Stimulated activated CD4-positive, alpha-beta T cell treated with anti-CD3 and anti-CD28 coated beads, Interleukin-4, amount 100 ng/mL, for 4 hours (primary cell): ENCODE measurements at places on chromosomes 1 and 21.

DNA sequence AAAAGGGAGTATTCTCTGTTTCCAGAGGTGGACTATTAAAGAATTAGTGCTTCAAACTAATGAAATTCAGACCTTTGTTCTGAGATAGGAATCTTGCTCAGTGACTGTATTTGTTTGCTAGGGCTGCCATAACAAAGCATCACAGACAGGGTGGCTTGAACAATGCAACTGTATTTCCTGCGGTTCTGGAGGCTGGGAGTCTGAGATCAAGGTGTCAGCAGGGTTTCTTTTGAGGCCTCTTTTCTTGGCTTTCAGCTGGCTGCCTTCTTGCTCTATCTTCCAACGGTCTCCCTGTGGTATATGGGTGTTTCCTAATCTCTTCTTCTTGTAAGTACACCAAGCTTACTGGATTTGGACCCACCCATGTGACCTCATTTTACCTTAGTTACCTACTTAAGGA lies 264.6 kb upstream of the PROX1 start:
- DNase-seq: no peak

DNA sequence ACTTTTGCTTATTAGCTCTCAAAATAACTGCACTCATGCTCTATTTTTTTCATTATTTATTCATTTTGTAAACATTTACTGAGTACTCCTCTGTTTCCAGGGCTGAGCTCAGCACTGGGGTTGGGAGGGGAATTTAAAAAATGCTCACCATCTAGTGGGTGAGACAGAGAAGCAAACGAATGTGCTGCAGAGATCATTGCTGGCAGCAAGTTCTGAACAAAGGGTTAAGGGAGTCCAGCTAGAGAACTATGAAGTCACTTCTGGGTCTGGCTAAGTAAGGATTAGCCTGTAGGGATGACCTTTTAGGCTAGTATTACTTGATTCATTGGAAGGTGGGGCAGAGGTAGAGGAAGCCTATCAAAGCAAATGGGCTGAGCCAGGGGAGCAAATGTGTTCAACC lies 99.1 kb upstream of the ZNF644 start:
- no peak for DNase-seq

GRCh38 chr1:63688302-63688890 lies 85.4 kb upstream of the ROR1 start:
- DNase-seq: no peak

- no peak for DNase-seq
Observed at GRCh38 chr21:44880405-44881197, 7.1 kb upstream of the PTTG1IP start.

GRCh38 chr1:168945870-168946269 lies 160.6 kb upstream of the ATP1B1 start:
- no peak for DNase-seq

GRCh38 chr1:231610388-231610787 lies 16.2 kb upstream of the DISC1 start:
- DNase-seq: no peak

DNA sequence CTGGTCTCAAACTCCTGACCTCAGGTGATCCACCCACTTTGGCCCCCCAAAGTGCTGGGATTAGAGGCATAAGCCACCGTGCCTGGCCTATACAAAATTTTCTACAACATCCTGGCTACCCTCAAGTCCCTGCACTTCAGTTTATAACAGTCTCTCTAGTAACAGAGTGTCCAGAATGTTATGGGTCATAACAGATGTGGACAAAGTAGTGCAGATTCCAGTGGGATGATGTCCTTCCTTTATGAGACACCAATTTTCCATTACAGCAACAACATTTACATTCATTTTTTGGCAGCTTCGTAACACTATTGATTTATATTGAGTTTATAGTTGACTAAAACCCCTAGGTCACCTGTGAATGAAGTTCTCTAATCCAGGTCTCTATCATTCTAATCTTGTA lies 429.4 kb upstream of the PTBP2 start:
- DNase-seq: no peak

- no peak for DNase-seq
Observed at GRCh38 chr21:34987501-34988072, 61.5 kb downstream of the RUNX1 start.
